ENCODE measurements at places on chromosomes 3 and 15.

DNA sequence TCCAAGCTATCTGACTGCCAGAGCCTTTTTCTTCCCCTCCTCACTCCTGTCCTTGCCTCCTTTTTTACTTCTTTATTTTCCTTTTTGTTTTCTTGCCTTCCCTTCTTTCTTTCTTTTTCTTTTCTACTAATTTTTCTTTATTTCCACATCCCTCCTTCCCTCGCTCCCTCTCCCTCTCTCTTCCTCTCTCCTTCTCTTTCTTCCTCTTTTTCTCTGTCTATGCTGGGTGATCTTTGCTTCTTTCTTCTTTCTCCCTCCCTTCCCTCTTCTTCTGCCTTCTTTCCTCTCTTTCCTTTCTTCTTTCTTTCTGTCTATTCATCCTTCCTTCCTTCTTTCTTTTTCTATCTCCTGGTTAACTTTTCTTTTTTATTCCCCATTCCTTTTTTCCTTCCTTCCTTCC lies 564.8 kb downstream of the NSUN3 start:
- DNase-seq, result no peak

GRCh38 chr15:43735416-43735815 lies 10.8 kb upstream of the PDIA3 start:
- no peak for DNase-seq

DNA sequence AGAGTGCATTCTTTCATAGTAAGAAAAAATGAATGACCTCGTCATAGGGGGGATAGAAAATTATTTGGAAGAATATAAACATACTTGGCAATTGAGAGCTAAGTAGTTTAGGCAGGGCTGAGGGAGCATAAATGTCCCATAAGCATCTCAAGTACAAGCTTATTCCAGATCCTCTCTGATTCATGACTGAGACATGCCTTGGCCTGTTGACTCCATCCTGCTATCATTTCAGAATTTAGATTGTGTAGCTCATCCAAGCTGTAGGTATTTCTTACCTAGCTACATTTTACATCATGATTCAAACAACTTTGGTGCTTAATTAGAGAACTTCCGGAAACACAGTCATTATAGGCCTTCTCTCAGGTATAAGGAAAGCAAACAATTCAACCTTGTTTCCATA lies 12.3 kb downstream of the POGLUT1 start:
- no peak for DNase-seq

DNA sequence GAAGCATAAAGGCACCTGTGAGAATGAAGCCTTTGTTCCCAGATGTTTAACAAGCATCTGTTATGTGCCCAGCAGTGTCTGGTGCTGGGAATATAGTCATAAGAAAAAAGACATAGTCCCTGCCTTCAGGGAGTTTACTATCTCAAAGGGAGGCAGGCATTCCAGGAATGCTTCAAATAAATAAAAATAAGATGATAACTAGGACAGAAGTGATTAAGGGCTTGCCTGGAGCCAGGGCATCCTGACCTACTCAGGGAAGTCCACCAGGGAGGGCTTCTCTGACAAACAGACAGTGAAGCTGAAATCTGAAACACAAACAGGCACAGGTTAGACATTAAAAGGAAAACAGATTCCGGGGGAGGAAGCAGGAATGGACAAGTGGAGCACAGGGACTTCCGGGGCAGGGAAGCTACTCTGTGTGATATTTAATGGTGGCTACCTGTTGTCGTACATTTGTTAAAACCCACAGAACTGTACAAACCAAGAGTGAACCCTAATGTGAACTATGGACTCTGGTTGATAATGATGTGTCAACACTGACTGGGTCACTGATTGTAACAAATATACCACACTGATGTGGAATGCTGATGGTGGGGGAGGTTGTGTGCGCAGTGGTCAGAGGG lies 53.3 kb downstream of the ITGB5 start:
- DNase-seq, result no peak

DNA sequence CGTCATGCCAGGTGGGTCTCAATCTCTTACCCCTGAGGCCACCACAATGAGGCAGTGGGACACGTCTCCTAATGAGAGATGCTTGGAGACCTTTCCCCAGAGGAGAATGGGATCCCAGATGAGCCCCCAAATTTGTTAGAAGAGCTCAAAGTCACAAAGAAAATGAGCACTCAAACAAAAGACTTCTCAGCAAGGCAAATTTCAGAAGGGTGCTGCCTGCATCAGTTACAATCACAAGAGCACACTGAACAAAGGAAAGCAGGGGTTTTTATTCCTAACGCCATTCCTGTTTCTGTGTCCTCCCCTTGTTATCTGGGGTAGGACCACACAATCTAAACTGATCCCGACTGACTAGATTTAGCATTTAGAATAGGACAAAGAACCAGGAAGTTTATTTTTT lies 50.1 kb downstream of the DLG1 start:
- DNase-seq, result no peak

- DNase-seq, result no peak
Observed at GRCh38 chr3:126886217-126886616, 96.7 kb upstream of the PLXNA1 start.

GRCh38 chr15:71595846-71596553 lies 214.4 kb upstream of the NR2E3 start:
- DNase-seq, result no peak

DNA sequence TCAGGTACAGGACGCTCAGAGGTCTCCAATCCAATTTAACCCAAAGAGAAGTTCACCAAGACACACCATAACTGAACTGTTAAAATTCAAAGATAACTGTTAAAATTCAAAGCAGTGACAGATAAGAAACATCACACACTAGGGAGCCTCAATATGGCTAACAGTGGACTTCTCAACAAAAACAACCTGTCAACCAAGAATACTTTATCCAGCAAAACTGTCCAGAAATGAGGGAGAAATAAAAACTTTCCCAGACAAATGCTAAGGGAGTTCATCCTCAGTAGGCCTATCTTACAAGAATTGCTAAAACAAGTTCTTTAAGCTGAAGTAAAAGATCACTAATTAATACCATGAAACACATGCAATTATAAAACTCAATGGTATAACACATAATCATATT lies 36.3 kb upstream of the MYLK start:
- DNase-seq, result no peak
